Stimulated activated memory B cell treated with anti-CD40 and anti-IgM and Interleukin-4, amounts not matched to agents 10 μg/mL and 1 μg/mL and 100 μg/mL, for 72 hours (primary cell): ENCODE measurements at places on chromosomes 7 and 10.
A peak's percentile ranks its signal among the peaks of the same experiment; 100 is the strongest.

DNA sequence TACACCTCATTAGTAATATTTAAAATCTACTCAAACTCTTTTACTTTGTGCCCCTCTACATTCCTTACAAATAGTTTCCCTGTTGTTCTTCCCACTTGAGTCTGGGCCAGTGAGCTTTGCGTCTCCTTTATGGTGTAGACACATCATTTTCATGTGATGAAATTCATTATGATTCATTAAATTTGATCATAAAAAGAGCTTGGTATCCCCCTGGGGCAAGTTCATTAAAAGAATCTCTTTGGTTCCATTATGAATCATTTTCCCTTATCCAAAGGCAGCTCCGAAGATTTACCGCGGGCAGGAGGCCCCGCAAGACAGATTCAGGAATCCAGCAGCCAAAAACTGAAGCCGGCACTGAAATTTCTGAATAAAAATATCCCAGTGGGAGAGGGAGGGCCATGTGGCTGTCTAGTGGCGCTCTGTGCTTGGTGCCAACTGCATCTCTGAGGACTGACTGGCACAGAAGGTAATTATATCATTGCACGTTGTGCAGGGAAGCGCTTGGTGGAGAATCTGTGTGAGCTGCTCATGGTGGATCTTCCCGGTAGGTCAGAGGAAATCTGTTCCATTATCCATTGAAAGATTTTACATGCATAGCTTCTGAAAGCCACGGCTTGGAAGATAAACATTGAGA, 151.4 kb upstream of the PITRM1 start:
- ATAC-seq: no peak

DNA sequence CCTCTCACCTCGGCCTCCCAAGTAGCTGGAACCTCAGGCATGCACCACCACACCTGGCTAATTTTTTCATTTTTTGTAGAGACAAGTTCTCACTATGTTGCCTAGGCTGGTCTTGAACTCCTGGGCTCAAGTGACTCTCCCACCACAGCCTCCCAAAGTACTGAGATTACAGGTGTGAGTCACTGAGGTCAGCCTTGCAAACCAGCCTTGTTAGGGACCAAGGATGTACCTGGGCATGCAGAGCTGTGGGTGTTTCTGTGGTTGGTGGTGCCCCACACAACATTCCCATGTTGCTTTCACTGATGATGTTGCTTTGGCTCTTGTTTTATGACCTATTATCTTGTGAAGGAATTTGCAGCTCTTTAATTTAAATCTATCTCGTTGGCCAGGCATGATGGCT, 54.8 kb downstream of the OTUD1 start:
- ATAC-seq: no peak

DNA sequence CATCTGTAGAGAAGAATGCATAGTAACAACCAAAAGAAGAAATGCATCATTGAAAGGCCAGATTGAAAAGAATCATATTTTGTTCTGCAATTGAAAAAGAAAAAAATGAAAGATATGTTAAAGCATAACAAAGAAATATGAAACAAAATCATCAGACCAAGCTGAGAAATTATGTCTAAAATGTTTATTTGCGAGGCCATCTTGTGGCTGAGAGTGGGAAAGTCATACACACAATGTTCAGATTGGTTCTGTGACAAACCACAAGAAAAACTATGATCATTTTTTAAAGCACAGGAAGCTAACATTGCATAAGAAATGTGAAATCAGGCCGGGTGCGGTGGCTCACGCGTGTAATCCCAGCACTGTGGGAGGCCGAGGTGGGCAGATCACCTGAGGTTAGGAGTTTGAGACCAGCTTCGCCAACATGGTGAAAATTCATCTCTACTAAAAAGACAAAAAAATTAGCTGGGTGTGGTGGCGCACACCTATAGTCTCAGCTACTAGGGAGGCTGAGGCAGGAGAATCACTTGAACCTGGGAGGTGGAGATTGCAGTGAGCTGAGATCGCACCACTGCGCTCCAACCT, 36.6 kb downstream of the ABCB5 start:
- ATAC-seq: no peak

DNA sequence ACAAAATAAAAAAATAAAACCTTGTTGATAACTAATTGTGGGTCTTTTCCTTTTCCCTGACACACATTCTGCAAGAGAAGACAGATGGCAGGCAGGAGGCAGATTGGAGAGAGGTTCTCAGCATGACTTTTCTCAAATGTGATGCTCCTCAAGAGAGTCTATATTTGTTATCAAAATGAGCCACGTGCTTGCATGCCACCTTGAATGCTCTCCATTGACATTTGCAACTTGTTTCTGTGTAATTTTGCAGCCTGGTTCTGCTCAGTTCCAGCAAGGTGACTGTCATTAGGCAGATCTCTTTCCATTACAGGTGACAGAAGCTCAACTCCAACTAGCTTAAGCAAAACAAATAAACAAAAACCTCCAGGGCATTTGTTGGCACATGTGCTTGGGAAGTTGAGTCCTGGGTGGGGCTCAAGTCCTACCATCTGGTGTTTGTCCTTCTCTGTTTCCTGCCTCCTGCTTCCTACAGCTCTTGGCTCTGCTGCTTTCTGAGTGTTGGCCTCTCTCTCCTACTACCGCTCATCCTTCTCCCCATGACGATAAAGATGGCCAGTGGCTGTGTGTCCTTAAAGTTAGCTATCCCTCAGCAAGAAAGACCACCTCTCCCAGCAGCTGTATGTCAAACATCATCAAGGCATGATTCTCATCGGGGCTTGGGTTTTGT, 56.7 kb downstream of the GRK5 start:
- ATAC-seq: no peak

DNA sequence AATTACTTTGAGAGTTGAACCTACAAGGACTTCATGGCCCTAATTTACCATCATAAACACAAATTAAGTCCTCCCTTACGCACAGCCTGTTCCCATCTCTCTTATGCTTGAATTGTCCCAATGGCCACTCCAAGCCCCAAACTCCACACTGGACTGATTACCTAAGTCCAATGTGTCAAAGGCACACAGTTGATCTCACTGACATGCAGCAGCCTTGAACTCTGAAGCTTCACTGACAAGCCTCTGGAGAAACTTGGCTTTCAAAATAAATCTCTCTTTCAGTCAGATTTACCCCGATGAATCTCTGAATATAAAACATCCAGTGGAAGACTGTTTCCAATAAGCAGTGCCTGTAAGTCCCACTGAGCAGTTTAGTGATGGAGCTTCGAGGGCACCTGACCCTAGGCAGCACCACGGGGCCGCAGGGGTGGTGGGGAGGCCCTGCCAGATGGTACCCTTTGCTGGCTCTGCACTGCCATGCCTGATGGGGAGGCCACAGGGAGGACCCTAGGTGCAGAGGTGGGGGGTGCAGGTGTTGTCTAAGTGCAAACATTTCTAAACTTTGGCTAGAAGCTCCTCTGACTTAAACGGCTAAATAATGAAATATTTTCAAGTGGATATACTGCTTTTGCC, 3.3 kb upstream of the MAT1A start:
- no peak for ATAC-seq

DNA sequence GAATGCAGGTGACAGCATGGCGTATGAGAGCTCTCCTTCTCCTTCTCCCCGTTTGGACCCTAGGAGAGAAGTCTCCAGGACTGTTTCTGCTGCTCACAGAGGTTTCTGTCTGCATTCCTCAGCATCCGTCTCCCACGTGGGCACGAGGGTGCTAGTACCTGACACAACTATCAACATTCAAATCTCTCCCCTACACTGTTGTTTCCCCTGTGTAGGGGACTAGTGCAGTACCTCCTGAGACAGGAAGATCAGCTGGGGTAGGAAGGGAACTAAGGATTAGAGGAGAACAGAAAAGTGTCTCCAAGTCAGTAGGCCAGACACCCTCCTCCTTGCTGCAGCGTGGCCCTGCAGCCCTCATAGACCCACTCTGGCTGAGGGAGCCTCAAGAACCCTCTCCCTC, 29.0 kb downstream of the STOX1 start:
- ATAC-seq: no peak

DNA sequence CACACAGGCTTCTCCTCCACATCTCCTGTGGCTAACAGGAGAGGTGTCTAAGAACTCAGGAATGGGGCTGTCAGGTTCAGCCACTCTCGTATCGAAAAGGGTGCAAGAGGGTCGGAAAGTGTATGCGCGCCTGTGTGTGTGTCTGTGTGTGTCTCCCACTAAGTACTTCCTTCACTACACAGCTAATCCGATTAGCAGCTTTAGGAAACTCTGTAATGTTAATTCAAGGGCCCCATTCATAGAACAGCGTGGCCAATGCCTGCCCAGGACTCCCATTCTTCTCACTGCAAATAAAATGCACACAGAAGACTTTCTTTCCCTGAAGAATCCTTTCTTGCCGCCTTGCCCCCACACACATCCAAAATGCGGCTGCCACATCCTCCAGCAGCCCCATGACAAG, 39.9 kb downstream of the TLL2 start:
- no peak for ATAC-seq

DNA sequence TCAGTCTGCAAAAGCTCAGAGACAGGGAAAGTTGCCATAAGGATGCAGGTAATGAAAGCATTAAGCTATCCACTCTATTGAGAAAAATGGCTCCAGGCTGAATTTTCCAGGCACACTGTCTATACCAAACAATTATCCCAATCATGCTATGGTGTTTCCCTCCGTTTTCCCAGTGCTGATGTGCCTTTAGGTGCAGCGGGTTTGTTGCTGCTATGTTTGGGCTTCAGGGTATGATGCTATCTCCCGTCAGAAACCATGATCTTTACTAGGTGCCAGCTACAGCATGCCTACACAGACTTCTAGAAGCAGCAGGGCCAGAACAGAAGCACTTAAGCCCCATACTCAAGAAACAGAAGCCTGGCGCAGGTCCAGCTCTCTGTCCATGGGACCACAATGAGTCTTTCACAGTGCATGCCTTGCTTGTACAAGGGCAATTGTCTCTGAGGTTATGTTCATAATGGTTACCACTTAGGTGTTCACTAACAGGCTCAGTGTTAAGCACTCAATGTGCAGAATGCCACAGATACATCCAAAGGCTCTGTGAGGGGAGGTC, 19.4 kb downstream of the STEAP1B start:
- no peak for ATAC-seq

GRCh38 chr10:72574636-72575035, 51.2 kb downstream of the MICU1 start:
- no peak for ATAC-seq

DNA sequence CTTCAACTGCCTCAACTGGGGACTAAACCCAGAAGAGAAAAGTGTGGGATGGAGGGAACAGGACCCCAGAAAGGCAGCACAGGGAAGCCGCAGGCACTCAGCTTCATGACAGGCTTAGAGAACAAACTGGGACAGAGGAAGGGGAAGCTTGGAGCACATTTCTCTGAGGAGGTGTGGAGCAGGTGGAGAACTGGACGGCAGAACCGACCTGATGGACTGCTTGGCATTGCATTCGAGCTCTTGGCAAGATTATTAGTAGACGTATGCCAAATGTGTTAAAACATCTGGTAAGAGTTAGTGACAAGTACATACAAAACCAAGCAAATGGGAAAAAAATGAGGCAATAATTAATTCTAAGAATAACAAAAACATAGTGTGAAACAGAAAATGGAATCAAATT, 335.7 kb downstream of the SFMBT2 start:
- ATAC-seq: no peak

DNA sequence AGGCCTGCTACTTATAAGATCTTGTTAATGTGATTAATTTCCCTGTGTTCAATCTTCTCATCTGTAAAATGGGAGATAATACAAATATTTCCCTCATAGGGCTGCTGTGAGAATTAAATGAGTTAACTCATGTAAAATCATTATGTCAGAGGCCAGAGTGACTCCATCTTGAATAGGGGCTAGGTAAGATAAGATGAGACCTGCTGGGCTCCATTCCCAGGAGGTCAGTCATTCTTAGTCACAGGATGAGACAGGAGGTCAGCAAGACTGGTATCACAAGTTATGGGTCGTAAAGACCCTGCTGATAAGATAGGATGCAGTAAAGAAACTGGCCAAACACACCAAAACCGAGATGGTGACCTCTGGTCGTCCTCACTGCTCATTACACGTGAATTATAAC, 200.7 kb downstream of the CYP26A1 start:
- no peak for ATAC-seq

DNA sequence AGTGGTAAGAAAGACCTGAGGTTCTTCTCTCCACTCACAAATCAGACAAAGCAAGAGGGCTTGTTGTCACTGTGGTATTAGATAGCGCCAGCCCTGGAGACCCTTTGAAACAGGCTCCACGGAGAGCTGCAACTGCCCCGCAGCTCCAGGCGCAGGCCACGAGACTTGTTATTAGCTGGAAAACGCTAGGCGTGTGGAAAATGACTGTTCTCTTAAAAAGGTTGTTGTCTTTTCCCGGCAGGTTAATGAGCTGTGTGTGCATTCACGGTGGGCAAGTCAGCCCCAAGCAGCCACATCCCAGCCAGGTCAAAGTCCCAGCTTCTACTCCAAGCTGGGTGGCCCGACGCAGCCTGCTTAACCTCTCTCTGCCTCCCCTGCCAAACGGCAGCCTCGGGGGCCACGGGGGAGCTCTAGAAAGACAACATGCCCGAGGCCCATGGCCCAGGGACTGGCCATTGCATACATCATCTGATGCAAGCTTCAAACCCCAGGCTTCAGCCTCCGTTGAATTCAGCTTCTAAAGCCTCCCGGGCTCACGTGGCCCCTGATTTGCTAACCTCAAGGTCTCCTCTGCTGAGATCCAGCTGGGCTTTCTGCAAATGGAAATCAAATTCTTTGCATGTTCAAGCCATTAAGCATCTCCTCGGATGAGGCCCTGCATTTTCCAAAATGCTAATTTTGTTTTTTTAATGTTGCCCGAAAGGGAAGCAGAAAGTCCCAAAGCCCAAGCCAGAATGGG, 61.3 kb upstream of the DNAAF5 start:
- ATAC-seq: peak; percentile 20

- no peak for ATAC-seq
Measured at GRCh38 chr7:39407723-39408122, 158.5 kb upstream of the YAE1 start.

DNA sequence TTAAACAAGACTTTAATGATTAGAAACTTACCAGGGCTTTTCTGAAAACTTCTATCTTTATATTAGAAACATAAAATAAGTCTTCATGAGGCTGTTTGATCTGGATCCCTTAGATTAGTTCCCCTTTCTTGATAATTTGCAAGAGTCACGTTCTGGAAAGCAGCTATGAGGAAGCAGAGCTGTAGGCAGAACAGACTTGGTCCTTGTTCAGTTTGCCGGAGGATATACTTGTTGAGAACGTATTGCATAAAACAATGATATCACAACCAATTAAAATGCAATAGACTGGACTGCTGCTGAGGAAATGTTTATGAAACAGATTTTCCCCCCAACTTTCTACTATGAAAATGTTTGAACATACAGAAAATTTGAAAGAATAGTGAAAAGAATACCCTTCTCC, 2.8 kb downstream of the SAMD9L start:
- peak; percentile 69 for ATAC-seq

DNA sequence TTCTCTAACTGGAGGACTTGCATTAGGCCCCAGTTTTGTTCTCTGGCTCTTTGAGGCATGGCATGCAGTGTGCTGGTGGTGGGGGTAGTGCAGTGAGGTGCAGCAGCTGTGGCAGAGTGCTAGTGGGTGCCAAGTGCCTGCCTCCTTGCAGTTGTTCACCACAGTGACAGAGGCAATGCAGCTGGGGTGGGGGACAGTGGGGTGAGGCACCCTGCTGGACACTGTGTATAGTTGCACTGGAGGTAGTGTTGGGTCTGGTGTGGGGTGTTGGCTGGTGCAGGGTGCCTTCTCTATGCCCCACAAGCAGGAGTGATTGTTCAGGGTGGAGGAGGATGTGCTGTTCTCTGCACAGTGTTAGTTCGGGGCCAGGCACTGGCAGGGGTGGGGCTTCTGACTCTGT, 21.7 kb upstream of the KEL start:
- ATAC-seq: no peak

- ATAC-seq: no peak
Measured at GRCh38 chr10:110859206-110859972, 12.3 kb upstream of the PDCD4 start.

GRCh38 chr7:111750878-111751277, 188.6 kb upstream of the IMMP2L start:
- no peak for ATAC-seq
